ENCODE measurements at places on chromosomes 6 and 20.

GRCh38 chr6:157029980-157030690, 253.0 kb downstream of the ARID1B start:
- no peak for DNase-seq

DNA sequence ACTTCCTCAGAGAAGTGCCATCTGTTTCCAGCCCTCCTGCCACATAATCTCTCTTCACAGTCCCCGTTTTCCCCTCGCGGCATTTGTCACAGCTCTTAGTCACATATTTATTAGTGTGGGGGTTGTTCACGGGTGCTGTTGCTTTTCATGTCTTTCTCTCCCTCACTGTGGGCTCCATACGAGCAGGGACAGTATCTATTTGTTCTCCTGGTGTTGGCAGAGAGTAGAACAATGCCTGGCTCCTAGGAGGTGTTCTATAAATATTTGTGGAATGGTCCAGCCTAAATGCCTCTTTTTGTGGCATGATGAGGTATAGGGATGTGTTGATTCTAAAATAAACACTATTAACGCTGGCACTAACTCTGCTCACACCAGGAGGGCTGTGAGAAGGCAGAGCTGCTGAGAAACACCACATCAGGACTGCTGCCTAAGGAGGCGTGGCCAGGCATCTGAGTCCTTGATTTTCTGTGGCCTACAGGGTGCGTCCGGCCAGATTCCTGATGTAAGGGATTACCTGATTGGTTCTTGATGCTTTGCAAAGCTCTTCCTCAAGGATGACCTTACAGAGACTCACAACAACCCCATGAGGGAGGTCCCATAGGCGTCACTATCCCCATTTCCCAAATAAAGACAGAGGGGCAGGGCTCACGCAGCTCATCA, 219.8 kb upstream of the ARID1B start:
- DNase-seq: no peak

DNA sequence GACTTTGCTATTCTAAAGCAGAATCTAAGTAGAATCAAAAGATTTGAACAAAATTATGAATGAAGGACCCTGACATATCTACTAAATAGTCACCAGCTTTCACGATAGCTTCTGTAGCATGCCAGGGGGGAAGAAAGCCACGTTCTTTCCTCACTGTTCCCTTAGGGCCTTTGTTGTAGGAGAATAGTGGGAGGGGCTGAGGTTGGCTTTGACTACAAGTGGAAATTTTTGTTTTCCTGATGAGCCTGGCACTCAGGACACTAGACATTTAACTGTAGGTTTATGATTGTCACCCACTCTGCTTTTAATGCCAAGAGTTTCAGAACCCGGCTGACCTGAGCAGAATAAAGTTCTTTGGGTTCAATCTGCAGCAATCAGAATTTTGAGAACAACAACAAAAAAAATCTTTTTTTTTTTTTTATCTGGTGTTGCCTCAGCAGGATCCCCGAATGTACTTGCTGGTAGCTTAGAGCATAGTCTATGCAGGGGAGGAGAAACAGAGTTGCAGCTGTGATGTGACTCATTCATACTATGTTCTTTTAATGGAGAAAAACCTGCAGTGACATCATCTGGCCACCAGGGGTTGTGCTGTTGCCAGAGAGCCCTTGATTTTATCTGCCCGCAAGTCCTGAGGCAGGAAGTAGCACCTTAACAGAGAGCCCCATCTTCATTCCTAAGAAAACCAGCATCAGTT, 38.5 kb downstream of the TPD52L1 start:
- peak; percentile 7 for DNase-seq

DNA sequence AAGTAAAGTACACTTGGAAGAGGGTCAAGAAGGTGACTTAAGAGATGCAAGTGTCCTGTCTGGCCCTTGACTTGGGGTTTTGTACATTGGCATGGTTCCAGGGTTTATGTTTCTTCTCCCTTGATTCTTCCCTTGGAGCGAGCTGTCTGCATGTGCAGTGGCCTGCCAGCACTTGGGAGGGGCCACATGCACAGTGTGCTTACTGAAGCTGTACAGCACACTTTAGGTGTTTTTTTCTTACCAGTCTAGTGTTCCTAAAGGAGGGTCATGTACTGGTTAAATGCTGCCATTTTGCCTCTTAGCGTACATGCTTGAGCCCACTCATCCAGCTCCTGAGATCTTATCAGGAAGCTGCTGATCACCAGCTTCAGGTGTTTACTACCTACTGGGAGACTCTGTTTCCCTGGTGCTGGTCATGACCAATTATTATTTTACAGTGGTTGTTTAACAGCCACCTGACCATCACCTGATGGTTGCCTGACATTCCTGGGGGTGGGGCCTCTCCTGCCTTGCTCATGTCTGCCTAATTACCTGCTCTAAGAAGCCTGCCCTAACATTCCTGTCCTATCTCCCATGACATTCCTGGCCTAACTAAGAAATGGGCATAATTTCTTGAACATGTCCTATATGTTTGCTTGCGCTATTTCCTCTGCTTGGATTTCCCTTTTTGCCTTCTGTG, 182.9 kb downstream of the MCHR2 start:
- DNase-seq: no peak

DNA sequence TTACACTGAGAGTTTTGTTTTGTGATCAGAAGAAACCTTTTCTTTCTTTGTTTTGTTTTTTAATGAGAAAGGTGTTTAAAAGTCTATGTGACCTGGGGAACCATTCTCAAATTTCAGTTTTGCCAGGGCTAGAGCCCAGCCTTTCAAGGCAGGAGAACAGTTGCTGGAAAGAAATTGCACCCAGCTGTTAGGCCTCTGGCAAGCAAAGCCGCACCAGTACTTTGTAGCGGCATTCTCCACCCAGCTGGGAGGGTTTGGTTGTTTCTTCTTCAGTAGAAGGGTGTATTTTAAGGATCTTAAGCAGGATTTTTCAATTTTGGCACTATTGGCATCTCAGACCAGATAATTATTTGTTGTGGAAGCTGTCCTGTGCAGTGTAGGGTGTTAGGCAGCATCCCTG, 16.6 kb upstream of the MAPK13 start:
- no peak for DNase-seq

- DNase-seq: no peak
These were observed 154.2 kb upstream of the MAFB start for GRCh38 chr20:40843251-40843650.

DNA sequence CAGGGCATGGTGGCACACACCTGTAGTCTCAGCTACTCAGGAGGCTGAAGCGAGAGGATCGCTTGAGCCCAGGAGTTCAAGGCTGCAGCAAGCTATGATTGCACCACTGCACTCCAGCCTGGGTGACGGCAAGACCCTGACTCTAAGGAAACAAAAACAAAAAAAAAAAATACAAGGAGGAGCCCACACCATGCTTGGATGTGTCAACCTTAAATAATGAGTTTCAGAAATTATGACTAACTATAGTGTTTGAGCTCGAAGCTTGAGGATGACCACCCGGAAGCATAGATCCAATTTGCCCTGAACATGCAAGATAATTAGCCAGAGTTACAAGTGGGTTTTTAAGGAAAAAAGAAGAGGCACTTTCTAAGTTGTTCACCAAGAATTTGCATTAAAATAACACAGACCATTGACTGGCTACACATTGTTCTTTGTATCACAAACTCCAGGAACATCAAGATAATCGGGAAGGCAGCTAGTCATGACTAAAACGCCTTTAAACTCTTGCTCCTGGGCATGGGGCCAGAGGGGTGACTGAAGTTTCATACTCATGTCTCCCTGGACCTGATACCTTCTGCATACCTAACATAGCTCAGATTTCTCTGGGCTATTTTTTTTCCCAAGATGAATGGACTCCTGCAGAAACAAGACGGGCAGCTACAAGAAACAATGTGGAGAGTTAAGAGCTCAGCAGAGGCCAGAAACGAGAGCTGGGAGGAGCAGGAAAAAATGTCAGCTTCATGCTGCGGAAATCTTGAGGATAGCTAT, 289.6 kb downstream of the PREX1 start:
- no peak for DNase-seq

- DNase-seq: no peak
These were observed 72.4 kb downstream of the GRIK2 start for GRCh38 chr6:101465863-101466262.

GRCh38 chr20:40697541-40697940, 8.5 kb upstream of the MAFB start:
- DNase-seq: no peak

DNA sequence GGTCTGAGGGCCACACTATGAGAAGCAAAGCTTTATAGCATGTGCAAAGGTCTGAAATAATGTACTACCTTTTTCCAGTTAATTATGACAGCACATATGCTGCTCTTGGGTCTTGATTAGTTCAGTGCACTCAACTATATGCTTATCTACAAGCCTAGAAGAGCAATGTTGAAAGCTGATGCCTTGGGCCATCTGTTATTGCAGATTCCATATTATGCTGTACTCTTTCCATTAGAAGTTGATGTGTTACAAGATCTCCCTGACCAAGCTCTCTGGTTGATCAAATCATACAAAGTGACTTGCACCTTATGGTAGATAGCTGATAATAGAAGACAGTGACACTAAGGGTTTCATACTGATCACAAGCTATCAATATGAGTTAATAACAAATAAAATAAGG, 327.3 kb downstream of the FRK start:
- DNase-seq: no peak

GRCh38 chr6:142416179-142416578, 114.4 kb downstream of the ADGRG6 start:
- no peak for DNase-seq
